ENCODE measurements at places on chromosomes 3 and 15.

GRCh38 chr3:140545756-140546155, 132.1 kb upstream of the TRIM42 start:
- DNase-seq, result no peak

DNA sequence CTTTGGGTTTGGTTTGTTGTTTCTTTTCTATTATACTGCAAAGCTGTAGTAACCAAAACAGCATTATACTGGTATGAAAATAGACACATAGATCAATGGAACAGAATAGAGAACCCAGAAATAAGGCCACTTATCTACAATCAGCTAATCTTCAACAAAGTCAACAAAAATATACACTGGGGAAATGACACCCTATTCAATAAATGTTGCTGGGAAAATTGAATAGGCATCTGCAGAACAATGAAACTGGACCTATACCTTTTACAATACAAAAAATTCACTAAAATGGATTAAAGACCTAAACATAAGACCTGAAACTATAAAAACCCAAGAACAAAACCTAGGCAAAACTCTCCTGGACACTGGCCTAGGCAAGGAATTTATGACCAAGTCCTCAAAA, 52.9 kb downstream of the TLNRD1 start:
- no peak for DNase-seq

GRCh38 chr15:54566654-54567053, 588.4 kb downstream of the UNC13C start:
- no peak for DNase-seq

GRCh38 chr3:169662132-169662842, 1.2 kb downstream of the MECOM start:
- DNase-seq, result peak; percentile 69

DNA sequence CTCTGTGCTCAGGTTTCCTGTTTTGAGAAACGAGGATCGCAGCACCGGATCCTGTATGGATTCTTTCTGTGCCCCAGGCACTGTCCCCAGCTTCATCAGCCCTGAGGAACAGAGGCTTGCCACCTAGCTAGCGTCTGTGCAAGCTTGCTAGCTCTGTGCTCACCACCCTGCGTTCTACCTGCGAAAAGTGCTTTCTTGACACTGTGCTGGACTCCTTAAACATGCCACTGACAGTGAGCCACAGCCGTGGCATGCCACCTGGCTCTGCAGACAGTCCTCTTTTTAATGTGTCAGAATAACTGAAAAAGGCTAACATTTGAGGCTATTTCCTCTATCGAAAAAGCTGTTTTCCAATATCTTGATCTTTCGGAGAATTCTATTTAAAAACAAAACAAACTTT, 1.4 kb downstream of the PGPEP1L start:
- no peak for DNase-seq

DNA sequence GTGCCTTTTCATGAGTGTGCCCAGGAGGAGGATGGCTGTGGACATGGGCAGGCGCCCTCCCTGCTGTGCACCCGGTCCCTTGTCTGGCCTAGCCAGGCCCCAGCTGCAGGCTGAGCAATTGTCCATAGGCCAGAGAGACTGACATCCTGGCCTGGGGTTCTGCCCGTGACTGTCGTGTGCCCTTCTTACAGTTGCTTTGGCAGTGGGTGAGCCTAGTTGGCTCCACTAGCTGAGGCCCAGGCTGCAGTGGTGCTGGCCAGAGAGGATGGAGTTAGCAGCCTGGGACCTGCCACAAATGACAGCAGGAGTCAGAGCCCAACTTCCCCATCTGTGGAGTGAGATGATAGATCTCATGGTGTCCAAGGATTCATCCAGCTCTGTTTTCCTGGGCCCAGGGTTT, 9.0 kb upstream of the CHRNB4 start:
- no peak for DNase-seq

GRCh38 chr15:52093167-52093538, 19.4 kb downstream of the BCL2L10 start:
- no peak for DNase-seq

GRCh38 chr15:69060744-69061143, 46.2 kb downstream of the NOX5 start:
- no peak for DNase-seq

DNA sequence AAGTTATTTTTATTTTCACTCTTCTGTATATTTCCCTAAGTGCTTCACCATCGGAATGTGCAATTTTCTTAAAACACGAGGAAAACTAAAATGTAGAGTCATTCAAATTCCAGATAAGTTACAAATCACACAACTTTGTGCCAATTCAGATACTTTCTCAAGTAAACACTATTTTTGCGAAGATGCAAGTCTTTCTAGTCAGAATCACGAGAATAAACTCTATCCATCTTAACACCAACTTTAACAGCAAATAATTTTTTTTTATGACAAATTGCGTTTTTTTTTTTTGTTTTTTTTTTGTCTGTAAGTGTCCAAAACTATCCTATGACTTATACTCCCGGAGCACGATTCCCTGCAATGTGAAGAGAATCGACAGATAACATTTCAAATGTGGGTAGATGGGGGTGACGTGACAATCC, 1.3 kb downstream of the STAG1 start:
- DNase-seq, result no peak

DNA sequence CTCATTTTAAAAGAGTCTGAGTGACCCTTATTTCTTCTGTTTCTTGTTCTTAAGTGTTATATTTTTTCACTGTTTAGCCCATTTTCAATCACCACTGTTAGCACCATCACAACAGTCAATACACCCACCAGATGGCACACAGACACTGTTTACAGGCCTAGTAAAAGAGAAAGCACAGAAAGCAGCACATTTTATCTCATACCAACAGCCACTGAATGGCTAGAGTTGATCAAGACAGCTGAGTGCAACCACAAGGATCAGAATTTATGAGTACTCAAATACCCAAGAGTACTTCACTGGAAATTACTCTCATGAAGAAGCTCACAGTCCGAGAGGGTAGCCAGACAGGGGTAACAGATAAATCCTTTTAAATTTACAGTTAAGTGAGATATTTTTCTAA, 127.0 kb downstream of the TFDP2 start:
- DNase-seq, result no peak

- no peak for DNase-seq
These were observed 160.7 kb downstream of the SQOR start for GRCh38 chr15:45795440-45796069.

- no peak for DNase-seq
These were observed 8.0 kb downstream of the A4GNT start for GRCh38 chr3:138124188-138124587.

GRCh38 chr3:11168881-11169805, 14.8 kb downstream of the HRH1 start:
- no peak for DNase-seq

DNA sequence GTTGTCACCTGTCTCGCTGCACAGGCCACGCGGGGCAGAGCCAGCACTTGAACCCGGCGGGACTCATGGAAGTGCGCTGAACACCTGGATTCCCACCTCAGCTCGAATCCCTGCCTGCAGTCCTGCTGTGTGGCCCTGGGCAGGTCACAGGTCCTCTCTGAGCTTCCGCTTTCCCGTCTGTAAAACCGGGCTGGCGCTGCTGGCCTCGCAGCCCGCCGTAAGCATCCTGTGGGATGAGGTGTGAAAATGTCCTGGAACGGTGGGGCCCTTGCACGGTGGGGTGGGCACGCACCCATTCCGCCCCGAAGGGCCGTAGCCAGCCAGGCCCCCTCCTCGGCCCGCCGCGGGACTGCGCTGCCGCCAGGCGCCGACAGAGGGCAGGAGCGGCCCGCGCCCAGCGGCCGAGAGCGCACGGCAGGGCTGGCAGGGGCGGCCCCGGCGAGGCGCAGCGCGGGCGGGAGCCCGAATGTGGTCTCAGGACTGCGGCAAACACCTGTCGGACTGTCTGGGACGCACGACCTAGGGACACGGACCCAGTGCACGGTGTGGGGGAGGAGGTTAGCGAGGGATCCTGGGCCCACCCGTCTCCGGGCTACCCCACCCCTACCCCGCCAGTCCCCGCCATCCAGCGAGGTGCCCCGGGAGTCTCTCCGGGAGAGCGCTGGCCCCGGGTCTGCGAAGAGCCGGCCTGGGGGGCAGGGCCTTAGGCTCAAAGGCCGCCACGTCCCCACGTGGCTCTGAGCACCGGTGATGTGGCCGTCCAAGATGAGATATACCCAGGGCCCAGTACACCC, 40.4 kb downstream of the DNAJB8 start:
- peak; percentile 64 for DNase-seq

DNA sequence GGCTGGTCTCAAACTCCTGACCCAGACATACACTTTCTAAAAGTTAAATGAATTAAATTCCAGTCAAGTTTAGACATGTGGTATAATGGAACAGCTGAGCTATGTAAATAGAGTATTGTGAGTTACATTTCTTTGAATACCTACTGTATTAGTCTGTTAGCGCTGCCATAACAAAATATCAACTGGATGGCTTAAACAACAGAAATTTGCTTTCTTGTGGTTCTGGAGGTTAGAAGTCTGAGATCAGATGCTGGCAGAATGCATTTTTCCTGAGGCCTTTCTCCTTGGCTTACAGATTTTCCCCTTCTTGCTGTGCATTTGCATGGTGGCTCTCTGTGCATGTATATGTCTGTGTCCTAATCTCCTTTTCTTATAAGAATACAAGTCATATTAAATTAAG, 101.5 kb upstream of the TGFBR2 start:
- no peak for DNase-seq

DNA sequence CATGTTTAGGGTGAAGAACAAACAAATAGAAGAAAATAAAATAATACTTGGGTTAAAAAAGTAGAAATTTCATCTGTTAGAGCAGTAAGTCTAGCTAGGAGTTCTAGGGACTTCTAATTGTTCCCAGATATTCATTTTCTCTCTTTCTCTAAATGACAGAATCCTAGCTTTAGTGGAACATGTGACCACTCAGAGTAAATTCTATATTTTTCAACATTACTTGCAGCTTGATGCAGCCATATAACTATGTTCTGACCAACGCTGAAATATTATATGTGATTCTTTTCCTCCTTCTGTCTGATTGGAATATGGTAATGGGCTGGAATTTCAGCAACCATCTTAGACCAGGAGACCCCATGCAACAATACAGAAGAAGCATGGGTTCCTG, 8.1 kb downstream of the PTX3 start:
- no peak for DNase-seq

- no peak for DNase-seq
These were observed 117.8 kb upstream of the PRICKLE2 start for GRCh38 chr3:64342940-64343688.

GRCh38 chr3:17035033-17035432, 150.3 kb downstream of the PLCL2 start:
- DNase-seq, result no peak

- no peak for DNase-seq
These were observed 8.9 kb downstream of the CPA3 start for GRCh38 chr3:148873977-148874376.

DNA sequence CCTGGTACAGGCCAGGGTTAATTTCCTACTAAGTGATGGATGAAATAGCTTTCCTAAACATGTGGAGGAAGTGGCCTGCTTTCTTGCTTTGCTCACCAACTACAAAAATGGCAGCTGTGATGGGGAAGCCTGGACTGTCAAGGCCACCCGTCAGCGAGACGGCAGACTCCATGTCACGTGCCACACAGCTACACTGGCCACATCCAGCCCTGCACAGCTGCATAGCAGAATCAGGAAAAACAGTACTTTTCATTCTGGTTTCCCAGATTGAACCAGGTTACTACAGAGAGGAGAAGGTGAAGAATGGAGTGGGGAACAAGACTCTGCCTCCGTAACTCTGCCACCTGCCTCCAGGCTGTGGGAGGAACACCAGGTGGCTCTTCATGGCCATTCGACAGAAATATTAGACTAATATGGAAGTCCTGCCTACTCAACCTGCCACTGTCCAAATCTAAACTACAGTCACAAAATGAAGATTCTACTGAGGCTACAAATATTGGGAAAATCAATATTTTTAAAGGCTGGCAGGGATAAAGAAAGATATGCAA, 174.3 kb downstream of the MAGI1 start:
- DNase-seq, result no peak

- no peak for DNase-seq
These were observed 115.1 kb downstream of the ULK4 start for GRCh38 chr3:41846850-41847249.

- DNase-seq, result no peak
These were observed 1086.9 kb downstream of the DIPK2A start for GRCh38 chr3:145058483-145058882.
